ENCODE measurements at places on chromosomes 16 and 17.

DNA sequence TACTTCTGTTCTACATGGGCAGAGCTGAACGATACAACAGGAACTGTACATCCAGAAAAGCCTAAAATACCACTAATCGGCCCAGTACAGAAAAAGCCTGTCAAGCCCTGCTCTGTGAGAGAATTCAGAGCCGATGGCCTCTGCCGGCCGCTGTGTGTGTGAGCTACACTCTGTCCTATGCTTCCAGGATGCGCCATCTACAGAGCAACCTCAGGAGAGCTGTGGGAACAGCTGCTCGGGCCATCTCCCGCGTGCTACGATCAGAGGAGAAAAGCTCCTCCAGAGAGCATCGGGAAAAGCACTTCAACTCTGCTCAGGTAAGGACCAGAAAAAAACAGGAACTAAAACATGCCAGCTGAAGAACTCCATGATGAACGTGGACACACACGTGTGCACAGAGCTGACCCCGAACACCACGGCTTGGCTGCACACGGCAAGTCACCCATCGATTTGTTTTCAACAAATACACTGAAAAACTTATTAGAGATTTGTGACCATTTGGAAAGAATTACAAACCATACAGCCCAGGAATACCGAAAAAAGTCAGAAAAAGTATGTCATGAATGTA is 115.9 kb downstream of the ANKRD11 start:
- DNase-seq = peak; percentile 22

DNA sequence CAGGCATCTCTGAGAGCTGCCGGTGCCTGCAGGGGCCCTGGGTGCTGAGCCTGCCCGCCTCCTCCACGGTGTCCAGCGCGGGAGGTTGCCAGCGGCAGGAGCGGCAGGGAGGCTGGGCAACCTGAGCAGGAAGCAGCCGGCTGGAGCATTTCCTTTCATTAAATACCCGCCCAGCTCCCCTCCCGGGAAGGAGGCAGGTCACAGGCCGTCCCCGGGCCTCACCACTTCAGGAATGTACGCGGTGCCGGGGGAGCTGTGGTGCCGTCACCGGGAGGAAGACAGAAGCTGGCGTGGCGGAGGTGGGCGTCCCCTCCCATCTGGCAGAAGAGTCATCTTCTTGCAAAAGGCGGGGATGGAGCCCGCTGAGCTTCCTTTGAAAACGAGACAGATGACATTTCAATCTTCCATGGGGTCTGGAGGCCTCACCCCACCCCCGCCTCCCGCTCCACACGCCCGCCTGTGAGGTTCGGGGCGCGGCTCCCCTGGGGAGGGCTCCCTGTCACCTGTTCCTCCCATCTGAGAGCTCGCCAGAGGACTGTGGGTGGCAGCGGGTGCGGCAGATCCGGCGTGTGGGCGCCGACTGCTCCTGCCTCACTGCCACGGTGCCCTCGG is 16.0 kb downstream of the SOX8 start:
- DNase-seq = no peak

DNA sequence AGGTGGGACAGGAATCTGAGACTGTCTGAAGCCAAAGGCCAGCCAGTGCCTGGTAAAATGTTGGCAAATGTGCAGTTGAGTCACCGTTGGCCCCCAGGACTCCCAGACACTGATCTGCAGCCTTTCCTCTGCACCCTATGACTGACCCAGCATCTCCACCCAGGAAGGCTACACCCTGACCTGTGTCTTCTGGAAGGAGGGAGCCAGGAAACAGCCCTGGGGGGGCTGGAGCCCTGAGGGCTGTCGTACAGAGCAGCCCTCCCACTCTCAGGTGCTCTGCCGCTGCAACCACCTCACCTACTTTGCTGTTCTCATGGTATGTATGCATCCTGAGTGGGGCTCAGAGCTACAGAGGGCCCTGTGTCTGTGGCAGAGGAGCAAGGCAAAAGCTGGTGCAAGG is 24.0 kb downstream of the ADGRG5 start:
- DNase-seq = no peak

GRCh38 chr17:19345067-19345460 is 17.5 kb downstream of the B9D1 start:
- no peak for DNase-seq

- DNase-seq = no peak
These were observed 235.2 kb upstream of the SOX9 start for GRCh38 chr17:71885662-71886061.

DNA sequence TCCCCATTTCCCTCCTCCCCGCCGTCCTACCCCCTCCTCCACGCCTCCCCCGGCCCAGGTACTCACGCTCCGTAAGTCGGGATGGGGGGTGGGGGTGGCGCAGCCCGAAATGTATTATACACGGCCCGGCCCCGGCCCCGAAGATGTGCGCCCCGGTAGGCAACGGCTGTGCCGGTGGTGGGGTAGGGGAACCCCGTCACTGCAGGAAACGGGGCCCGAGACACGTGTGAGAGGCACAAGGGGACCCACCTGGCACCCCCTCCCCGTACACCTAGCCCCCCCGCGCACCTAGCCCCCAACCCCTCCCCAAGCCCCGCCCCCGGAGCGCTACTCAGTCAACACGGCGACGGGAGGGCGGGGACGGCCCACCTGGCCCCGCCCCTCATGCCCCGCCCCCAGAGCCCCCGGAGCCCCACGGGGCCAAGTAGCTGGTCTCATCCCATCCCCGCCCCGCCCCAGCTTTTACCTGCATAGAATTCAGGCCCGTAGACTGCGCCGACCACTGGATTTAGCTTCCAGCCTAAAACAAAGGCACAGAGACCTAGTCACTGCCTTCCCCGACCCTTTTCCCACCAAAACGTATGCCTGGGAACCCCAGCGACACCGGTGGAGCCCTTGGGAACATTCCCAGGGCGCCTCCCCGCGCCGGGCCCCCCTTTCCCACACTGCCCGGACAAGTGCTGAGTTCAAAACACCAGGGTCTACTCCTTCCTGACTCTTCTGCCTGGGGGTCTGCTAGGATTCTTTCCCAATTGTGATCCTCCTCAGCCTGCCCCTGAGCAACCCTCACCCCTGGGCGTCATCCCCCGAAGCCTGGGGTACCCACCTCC is 22.8 kb downstream of the ENGASE start:
- no peak for DNase-seq

GRCh38 chr16:57516176-57516725 is 20.1 kb downstream of the CCDC102A start:
- no peak for DNase-seq

DNA sequence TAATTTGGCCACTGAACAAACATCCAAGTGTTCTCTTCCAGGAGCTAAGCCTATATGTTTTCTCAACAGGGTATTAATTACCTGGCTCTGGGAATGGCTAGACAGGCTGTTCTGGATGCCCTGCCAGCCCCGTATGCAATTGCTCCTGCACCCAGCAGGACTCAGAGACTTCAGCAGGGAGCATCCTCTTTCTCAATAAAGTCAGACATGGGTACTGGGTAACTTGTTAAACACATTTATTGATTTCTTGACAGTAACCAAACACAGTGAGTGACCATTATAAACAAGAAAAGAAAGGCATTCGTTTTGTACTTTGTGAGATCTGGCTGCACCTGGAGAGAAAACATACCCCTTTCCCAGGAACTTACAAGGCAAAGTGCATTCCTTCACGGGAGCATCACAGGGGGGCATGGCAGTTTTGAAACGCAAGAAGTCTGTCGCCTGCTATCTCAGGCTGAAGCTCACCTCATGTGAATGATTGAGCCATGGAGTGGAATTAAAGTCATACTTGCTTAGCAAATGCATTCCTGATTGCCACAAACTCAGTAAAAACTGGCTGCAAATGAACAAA is 369.8 kb downstream of the UTP18 start:
- no peak for DNase-seq

DNA sequence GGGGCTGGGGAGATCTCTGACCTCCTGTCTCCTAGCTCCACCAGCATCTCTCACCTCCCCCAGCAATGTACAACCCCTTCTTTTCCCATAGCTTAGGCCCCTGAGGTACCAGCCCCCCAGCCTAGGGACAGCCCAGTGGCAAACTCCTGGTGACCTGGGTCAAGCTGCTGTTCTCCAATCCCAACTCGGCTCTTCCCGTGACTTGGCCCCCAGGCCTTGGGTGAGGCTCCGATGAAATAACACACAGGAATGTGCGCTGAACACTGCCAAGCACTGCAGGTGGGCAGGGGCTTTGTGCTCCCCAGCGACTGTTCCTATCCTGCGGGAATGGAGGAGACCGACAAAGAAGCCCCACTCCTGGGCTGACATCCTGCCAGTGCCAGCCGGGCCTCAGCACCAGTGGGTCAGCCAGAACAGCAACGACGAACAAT is 63.7 kb upstream of the AMZ2 start:
- DNase-seq = no peak

DNA sequence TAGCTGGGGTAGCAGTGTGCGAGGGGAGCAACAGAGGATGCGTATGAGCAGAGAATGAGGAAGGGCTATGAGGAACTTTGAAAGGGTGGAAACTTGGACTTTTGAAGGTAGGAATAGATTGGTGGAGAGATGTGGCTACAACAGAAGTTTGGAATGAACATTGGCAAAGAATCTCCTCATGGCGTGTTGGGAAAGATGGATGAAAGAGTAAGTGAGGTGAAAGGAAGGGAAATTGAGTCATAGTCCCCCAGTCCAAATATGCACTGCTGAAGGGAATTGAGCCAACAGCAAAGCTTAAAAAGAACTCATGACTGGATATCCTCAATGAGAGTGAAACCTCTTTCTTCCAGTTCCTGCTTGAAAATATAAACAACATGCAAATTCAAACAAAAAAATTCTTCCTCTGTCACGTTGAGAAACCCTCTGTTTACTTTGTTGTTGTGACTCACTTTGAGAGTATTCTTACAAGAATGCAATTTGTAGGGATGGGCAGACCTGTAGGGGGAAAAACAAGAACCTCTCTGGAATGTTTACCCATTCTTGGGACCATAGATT is 313.2 kb upstream of the KCNJ16 start:
- DNase-seq = no peak

- DNase-seq = no peak
These were observed 5.0 kb upstream of the MEIOC start for GRCh38 chr17:44651228-44651627.

DNA sequence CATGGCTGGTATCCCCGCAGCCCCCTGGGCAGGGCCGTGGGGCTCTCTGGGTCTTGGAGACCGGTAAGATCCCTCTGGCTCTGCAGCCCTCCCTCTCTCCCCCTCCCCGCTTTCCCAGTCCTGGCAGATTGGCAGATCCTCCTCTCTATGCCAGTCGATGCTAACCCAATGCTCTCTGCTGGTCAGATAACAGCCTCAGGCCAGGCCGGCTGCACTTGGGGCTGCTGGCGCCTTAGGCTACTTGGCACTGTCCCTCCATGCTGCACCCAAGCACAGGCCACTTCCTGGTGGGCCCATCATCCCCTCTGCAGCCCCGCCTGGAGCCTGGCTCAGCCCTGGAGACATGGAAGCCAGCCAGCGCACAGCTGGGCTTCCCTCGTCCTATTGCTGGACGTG is 81.7 kb downstream of the RTN4RL1 start:
- no peak for DNase-seq

DNA sequence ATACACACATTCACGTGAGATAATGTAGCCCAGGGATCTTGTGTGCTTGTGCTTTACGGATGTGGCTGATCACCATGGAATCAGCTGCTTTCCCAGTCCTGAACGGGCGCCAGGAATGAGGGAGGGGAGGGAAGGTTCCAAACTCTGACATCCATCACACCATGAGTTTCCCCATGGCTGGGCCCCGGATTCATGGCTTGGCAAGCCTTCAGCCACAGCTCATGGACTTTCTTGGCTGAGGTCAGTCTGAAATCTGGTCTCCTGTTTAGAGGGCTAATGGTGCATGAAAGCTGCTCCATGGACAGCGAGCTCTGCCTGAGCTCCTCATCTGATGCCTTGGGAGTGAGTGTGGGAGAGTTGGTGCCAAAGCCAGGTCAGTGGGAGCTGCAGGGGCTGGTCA is 767.6 kb upstream of the EEF2KMT start:
- DNase-seq = no peak

GRCh38 chr16:66486773-66487579 is 59.9 kb downstream of the BEAN1 start:
- no peak for DNase-seq

DNA sequence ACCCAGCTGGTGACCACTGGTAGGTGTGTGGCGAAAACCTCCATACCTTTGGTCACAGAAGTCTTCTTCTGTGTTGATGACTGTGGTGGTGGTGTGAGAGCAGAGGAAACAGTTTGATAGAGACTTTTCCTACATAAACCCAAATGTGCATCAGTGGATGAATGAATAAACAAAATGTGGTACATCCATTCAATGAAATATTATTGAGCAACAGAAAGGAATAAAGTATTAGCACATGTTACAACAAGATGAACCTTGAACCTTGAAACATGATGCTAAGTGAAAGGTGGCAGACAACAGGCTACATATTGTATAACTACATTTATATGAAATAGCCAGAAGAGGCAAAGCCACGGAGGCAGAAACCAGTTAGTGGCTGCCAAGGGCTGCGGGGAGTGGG is 15.2 kb downstream of the CDK5R1 start:
- DNase-seq = no peak

- no peak for DNase-seq
These were observed 23.7 kb upstream of the CYLD start for GRCh38 chr16:50718061-50718760.

DNA sequence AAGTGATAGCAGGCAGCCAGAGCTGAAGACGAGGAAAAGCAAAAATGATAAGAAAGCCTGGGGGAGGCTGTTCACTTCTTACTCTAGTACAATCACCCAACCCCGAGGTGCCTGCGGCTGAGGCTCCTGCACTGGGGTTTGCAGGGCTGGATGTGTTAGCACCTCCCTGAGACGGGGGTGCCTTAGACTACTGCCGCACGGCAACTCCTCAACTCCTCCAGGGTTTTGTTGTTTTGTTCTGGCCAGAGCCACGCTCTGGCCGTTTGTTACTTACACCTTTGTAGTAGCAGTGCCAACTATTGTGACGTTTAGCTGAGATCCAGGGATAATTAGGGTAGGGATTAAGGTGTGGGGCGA is 51.5 kb downstream of the LDHD start:
- no peak for DNase-seq

GRCh38 chr17:82013772-82014321 is 8.8 kb downstream of the CENPX start:
- no peak for DNase-seq

- no peak for DNase-seq
These were observed 1.2 kb upstream of the RARA start for GRCh38 chr17:40307740-40308239.

- DNase-seq = no peak
These were observed 71.9 kb upstream of the GSE1 start for GRCh38 chr16:85541181-85541580.

DNA sequence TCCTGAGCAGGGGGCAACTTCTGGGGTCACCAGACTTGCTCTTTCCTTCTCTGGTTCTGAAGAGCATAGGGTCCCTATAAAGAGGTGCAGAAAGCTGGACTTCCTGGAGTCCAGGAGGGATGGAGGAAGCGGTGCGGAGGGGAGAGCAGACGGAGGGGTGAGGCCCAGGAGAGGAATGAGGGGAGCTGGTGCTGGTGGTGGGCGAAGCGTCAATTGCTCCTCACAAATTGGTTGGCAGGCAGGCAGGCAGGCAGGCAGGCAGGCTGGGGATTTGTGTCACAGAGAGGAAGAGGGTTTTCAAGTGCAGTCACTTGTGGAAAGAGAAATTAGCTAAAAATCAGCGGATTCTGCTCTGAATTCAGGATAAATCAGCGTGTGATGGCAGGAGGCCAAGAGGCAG is 133.7 kb upstream of the CDC42EP4 start:
- no peak for DNase-seq

GRCh38 chr16:79217375-79218011 is 383.0 kb downstream of the MAF start:
- DNase-seq = no peak
